Stimulated activated CD8-positive, alpha-beta memory T cell treated with anti-CD3 and anti-CD28 coated beads, Interleukin-7, amount 100 ng/mL, for 1 hour (primary cell): ENCODE measurements at places on chromosomes 7 and 10.

DNA sequence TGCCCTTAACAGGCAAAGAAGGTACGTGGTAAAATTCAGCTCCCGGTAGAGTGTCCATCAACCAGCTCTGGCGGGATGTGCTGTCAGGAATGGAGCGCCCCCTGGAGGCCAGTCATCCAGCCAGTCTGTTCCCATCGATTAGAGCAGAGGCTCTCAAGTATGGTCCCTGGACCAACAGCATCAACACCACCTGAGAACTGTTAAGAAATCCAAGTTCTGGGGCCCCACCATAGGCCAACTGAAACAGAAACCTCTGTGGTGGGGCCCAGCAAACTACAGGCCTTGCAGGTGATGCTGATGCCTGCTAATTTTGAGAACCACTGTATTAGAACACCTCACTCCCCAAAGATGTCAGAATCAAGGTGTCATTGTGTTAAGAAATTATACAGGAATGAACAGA, 109.2 kb downstream of the DPY19L1 start:
- DNase-seq = no peak

DNA sequence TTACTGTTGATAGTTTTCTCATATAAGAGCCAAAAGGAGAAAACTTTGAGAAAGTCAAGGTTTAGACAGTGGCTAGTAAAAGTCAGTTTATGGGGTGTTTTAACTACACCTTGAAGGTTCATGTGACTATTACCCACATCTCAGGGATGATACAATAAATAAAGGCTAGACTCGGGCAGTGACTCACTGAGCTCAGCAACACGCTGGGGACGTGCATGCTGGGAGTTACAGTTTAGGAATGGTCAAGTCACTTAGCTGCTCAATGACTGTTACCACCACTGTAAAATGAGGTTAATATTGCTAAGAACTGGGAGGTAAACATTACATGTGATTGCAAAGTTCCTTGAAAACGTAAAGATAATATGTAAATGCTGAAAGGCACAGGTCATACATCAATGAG, 1254.4 kb upstream of the PHF14 start:
- no peak for DNase-seq

DNA sequence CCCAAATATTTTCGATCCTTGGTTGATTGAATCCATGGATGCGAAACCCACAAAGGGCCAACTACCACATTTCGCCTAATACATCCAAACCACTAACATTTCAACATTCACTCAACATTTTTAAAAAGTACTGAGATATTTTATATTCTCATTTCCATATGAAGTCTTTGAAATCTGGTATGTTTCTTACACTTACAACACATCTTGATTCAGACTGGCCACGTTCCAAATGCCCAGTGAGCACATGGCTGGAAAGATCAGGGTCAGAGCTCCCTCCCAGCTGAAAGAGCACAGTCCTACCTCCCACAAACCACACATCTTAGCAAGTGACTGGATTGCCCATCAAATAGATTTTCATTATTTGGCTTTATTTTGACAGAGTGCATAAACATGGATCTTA, 18.9 kb downstream of the NCAPG2 start:
- DNase-seq = no peak

DNA sequence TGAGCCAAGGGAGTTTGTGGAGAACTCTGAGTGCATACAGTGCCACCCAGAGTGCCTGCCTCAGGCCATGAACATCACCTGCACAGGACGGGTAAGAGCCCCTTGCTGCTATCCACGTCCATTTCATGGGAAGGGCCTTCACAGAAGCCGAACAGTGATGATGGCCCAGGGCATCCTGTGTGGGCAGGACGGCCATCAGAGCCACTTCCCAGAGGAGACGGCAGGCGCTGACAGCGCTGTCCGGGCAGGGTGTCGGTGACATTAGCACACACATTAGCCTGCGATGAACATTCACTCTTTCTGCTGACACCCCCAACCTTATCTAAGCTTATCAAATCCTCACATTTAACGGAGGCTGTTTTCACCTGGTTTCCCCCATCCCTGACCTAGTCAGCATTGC, 144.9 kb downstream of the EGFR start:
- DNase-seq = no peak

DNA sequence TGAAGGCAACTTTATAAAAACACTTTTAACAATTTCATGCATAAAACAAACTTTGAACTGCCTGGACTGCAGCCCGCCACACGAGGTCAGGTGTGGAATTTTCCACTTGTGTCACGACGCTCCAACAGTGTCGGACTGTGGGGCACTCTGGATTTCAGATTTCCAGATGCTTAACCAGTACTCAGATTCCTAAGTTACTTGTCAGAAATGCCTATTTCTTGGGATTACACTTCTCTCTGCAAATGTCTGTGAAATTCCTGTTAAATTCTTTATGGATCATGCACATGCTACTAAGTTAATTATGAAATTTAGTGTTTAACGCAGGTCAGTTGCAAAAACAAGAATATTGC, 473 bp upstream of the GPER1 start:
- DNase-seq = no peak

- DNase-seq = no peak
Measured at GRCh38 chr7:19009936-19010280, 107.5 kb downstream of the TWIST1 start.

DNA sequence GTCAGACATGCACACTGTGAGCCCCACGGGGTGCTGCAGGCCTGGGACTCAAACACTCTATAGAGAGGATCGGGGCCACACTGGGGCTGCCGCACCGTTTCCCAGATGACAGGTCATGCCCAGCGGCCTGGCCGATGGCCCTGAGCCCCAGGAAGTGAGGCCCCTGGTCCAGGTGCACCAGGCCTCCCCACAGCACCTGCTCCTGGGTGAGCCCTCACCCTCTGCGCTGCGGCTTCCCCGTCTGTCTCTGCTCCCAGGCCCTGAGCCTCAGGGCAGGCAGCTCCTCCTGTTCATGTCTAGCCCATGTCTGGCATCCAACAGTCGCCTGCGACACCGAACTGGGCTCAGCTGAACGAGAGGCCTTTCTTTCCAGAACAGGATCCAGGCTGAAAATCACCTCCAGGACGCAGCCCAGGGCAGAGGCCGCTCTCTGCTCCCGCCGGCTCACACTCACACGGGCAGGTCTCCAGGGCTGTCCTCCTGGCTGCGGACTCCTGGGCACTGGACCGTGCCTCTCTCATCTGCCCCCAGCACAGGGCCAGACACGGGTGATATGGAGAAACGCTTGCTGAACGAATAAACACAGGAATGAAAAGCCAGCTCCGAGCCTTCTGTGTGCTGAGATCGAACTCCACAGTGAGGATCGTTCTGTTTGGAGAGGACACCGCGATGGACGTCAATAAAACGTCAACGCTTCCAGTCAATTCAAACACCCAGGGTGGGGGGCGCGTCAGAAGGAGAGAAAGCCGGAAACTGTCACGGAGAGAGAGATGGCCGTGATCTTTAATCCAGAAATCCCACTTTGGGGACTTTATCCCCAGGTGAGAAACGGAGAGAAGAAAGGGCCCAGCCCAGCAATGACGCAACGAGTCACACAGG, 202.4 kb downstream of the ELFN1 start:
- DNase-seq = no peak

GRCh38 chr7:106177738-106178592, 65.9 kb upstream of the SYPL1 start:
- no peak for DNase-seq

DNA sequence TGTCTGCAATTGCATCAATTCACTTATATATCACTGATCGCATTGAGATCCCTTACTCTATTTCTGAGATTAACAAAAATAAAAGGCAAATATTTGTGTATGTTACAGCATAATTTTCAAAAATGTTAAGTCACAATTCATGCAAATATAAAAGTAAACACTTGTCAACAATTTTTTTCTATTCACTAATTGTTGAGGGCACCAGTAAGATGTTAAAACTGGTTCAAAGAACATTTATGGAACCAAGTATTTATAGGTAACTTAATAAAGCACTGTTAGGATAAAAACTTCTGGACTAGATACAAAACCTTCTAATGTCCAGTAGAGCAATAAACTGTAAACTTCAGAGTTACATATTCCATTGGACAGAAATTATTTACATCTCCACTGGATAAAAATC, 586.1 kb upstream of the AUTS2 start:
- no peak for DNase-seq

GRCh38 chr7:23184709-23185359, 3.0 kb downstream of the NUP42 start:
- no peak for DNase-seq

- DNase-seq = no peak
Measured at GRCh38 chr10:132913559-132914115, 28.7 kb downstream of the CFAP46 start.

DNA sequence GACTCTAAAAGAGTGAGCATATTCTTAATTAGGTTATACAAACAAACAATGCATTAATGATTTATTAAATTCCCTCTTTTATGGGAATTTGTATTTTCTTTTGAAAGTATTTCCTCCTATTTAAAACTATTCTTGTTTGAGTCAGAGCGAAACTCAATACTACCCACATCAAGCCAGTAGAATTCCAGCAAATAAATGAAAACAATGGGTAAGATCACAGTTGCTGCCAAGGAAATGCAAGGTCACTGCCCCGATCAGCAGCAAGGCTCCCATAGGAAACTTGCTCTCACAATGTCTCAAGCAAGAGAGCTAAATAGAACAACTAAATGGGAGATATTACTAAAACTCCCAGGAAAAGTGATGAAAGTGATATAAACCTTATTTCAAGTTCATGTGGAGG, 206.3 kb downstream of the THSD7A start:
- DNase-seq = no peak

DNA sequence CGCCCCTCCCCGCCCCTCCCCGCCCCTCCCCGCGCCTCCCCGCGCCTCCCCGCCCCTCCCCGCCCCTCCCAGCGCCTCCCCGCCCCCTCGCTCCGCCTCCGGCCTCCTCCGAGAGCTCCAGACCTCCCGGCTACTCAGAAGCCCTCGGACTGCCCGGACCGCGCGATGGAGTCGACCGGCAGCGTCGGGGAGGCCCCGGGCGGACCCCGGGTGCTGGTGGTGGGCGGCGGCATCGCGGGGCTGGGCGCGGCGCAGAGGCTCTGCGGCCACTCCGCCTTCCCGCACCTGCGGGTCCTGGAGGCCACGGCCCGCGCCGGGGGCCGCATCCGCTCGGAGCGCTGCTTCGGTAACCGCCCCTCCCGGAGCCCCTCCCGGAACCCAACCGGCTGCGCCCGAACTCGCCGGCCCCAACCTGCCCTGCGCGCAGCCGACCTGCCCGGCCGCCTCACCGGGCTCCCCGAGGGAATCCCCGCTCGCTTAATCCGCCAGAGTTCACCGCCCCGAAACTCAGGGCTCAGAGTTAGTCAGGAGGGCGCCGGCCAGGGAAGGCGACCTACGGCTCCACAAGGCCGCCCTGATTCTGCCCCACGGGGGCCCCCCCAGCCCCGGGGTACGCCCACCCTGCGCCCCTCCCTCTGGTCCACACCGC, at the start of gene PAOX:
TSS of gene PAOX (plus strand) at position 111 of the 649 bp plus-strand sequence. CDS start at position 166, 55 bp downstream.
- DNase-seq = no peak

GRCh38 chr7:137633133-137633532, 213.6 kb downstream of the DGKI start:
- no peak for DNase-seq

GRCh38 chr7:84125654-84126053, 68.9 kb downstream of the SEMA3A start:
- DNase-seq = no peak

DNA sequence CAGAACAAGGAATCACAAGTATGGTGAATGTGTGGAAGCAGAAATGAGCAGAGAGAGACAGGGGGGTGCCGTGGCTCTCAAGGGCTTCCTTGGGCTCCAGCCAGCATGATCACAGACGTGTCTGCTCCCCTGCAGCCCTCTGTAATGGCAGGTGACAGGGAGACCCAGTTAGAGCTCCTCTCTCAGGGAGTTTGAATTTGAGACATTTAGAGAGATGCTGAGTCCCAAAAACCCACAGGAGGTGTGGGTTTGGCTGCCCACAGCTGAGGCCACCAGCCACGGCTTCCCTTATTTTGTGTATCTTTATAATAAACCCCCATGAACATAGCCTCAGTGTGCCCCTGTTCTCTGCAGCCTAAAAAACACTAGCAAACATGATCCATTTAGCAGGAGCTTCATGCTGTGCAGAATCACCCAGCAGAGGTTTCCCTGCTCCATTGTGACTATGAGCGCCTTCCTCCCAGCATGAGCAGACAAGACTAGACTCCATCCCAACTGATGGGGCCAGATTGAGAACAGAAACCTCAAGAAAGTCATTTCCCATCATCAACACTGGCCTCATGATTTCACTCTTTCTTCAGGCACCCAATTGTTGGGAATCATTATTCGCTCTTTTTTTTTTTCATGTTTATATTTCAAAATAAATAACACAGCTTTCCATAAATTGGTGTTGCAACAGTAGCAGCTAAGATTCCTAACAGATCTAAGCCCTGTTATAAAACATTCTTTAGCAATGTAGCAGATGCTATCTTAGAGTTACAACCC, 13.4 kb downstream of the NOD1 start:
- no peak for DNase-seq
